ENCODE measurements at places on chromosomes 7 and 10. TPM values are rescaled to one million over a fixed set of nuclear protein-coding genes. Genes with fewer than 3 reads are reported as not detected.

GRCh38 chr7:128059143-128059988 lies 28.1 kb upstream of the LRRC4 start:
- peaks cover 11% of the 10 kb centered on the region for H3K36me3 ChIP-seq
- H3K27ac ChIP-seq = peak overlapping the region; percentile 89
- no peaks in the 10 kb centered on the region for H3K27me3 ChIP-seq
- peaks cover 48% of the 10 kb centered on the region for H3K4me1 ChIP-seq
- H3K4me3 ChIP-seq = peak overlapping the region; percentile 49
- peak; percentile 58 for DNase-seq

DNA sequence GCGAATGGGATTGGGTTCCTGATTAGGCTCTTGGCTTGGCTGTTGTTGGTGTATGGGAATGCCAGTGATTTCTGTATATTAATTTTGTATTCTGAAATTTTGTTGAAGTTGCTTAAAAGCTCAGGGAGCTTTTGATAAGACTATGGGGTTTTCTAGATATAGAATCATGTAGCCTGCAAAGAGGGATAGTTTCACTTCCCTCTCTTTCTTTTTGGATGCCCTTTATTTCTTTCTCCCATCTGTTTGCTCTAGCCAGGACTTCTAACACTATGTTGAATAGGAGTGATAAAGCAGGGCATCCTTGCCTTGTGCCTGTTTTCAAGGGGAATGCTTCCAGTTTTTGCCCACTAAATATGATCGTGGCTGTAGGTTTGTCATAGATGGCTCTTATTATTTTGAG lies 40.4 kb upstream of the MPP7 start:
- H3K4me1 ChIP-seq = peaks cover 40% of the 10 kb centered on the region
- no peaks in the 10 kb centered on the region for H3K27me3 ChIP-seq
- peaks cover 52% of the 10 kb centered on the region for H3K36me3 ChIP-seq

Gene DPCD
- total RNA-seq = 5.1 TPM

Gene CLCN1
- not detected for total RNA-seq

GRCh38 chr7:6577369-6578113 lies at the start of gene ZDHHC4:
Gene ZDHHC4 (plus strand): TSS chr7:6577454. CDS start chr7:6580562, 3,108 bp downstream.
- peak within 1 kb of the TSS; percentile 85 for H3K4me3 ChIP-seq
- H3K4me1 ChIP-seq = peaks cover 51% of the 10 kb centered on the region
- H3K27ac ChIP-seq = peak within 1 kb of the TSS; percentile 90
